ENCODE measurements at places on chromosomes 3 and 15.

- peaks cover 20% of the 10 kb centered on the region for H3K4me1 ChIP-seq
- H3K4me3 ChIP-seq = no peak overlapping the region
- no peak overlapping the region for H3K27ac ChIP-seq
- H3K27me3 ChIP-seq = peaks cover 39% of the 10 kb centered on the region
- H3K36me3 ChIP-seq = peaks cover 5% of the 10 kb centered on the region
- no peak for ATAC-seq
Measured at GRCh38 chr3:155076888-155077287, 3.2 kb upstream of the MME start.

GRCh38 chr3:23019596-23020300, 183.4 kb upstream of the UBE2E2 start:
- no peaks in the 10 kb centered on the region for H3K4me1 ChIP-seq
- no peak overlapping the region for H3K4me3 ChIP-seq
- no peak for ATAC-seq
- H3K36me3 ChIP-seq = no peaks in the 10 kb centered on the region
- H3K27me3 ChIP-seq = peaks cover 56% of the 10 kb centered on the region

DNA sequence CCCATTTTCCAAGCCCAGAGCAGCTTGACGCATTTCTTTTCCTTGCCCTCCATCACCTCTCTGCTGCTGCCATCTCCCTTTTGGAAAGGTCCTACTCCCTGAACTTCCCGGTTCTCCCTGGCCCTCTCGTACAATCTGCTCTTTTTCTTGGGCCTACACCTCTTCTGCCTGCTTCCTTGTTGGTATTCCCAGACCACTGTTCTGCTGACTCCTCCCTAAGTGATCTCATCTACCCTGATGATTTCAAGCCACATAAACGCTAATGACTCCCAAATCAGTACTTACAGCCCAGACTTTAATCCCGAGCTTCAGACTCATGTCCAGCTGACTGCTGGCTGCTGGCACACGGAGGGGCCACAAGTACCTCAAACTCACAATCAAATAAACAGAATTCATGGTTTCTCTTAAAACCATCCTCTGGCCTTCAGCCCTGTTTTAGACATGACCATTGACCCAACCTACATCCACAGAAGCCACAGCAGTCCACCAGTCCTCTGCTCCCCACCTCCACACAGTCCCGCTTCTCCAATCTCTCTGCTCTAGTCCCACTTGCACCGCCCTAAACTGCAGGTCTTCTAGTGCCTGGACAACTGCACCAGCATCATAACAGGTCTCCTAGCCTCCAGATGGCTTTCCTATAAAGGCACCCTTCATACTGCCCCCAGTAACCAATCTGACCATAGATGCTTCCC, 57.6 kb downstream of the AAGAB start:
- H3K36me3 ChIP-seq = peaks cover 71% of the 10 kb centered on the region
- peak overlapping the region; percentile 65 for H3K27ac ChIP-seq
- H3K27me3 ChIP-seq = no peaks in the 10 kb centered on the region
- no peak for ATAC-seq
- no peak overlapping the region for H3K4me3 ChIP-seq
- H3K4me1 ChIP-seq = peaks cover 23% of the 10 kb centered on the region

- peaks cover 9% of the 10 kb centered on the region for H3K27me3 ChIP-seq
- ATAC-seq = no peak
- no peak overlapping the region for H3K4me3 ChIP-seq
- no peak overlapping the region for H3K27ac ChIP-seq
- no peaks in the 10 kb centered on the region for H3K4me1 ChIP-seq
Measured at GRCh38 chr3:149763565-149764195, 11.4 kb upstream of the COMMD2 start.

- H3K4me3 ChIP-seq = no peak overlapping the region
- H3K36me3 ChIP-seq = no peaks in the 10 kb centered on the region
- no peaks in the 10 kb centered on the region for H3K4me1 ChIP-seq
- H3K27me3 ChIP-seq = peaks cover 34% of the 10 kb centered on the region
- ATAC-seq = no peak
- no peak overlapping the region for H3K27ac ChIP-seq
Measured at GRCh38 chr3:115855911-115856310, 232.6 kb downstream of the GAP43 start.

GRCh38 chr15:55434989-55435825, 26.9 kb downstream of the PIERCE2 start:
- H3K36me3 ChIP-seq = no peaks in the 10 kb centered on the region
- ATAC-seq = peak; percentile 53
- no peaks in the 10 kb centered on the region for H3K27me3 ChIP-seq
- no peak overlapping the region for H3K4me3 ChIP-seq
- H3K27ac ChIP-seq = no peak overlapping the region
- H3K4me1 ChIP-seq = peaks cover 6% of the 10 kb centered on the region

DNA sequence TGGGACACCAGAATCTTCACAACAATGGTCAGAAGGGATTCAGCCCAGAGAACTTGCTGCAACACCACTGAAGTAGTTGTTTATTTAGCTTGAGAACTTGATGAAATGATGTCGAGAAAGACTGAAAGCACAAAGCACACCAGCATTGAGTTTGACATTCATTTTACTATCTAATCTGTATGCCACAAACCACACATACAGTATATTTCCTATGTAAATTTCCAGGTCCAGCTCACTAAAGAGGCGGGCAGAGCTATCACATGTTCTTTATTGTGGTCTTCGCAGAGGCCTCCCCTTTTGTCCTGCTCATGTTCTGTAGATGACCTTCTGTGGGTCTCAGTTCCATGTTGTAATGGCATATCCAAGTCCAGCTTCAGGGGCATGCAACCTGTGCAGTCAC, 10.4 kb upstream of the FMN1 start:
- H3K27me3 ChIP-seq = peaks cover 25% of the 10 kb centered on the region
- H3K36me3 ChIP-seq = no peaks in the 10 kb centered on the region
- peaks cover 10% of the 10 kb centered on the region for H3K4me1 ChIP-seq
- no peak overlapping the region for H3K27ac ChIP-seq

GRCh38 chr3:5442106-5442785, 254.7 kb downstream of the EDEM1 start:
- ATAC-seq = no peak
- H3K4me1 ChIP-seq = no peaks in the 10 kb centered on the region
- H3K27me3 ChIP-seq = peaks cover 10% of the 10 kb centered on the region
- no peaks in the 10 kb centered on the region for H3K36me3 ChIP-seq

GRCh38 chr3:44659015-44659414, 10.5 kb downstream of the ZNF35 start:
- H3K36me3 ChIP-seq = peaks cover 74% of the 10 kb centered on the region
- no peaks in the 10 kb centered on the region for H3K27me3 ChIP-seq
- H3K4me3 ChIP-seq = no peak overlapping the region
- ATAC-seq = no peak
- H3K4me1 ChIP-seq = no peaks in the 10 kb centered on the region

DNA sequence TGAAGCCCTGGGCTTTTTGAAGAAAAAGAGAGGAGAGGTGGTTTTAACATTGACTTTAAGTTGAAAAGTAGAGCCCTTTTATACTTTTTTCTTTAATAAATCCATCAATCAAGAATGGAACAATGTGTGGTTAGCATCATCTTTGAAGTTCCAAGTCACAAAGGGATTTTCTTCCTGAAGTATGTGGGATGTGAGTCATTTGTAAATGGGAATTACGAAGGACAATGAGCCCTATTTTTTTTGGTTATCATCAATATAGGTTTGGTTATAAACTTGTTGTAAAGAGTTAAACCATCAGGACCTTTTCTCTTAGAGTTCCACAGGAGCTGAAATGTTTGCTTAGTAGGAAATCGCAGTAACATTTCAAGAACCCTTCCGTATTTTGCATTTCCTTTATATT, 38.3 kb downstream of the PIK3CA start:
- no peak for ATAC-seq
- no peak overlapping the region for H3K4me3 ChIP-seq
- peaks cover 44% of the 10 kb centered on the region for H3K4me1 ChIP-seq
- H3K27me3 ChIP-seq = no peaks in the 10 kb centered on the region
- H3K36me3 ChIP-seq = no peaks in the 10 kb centered on the region

DNA sequence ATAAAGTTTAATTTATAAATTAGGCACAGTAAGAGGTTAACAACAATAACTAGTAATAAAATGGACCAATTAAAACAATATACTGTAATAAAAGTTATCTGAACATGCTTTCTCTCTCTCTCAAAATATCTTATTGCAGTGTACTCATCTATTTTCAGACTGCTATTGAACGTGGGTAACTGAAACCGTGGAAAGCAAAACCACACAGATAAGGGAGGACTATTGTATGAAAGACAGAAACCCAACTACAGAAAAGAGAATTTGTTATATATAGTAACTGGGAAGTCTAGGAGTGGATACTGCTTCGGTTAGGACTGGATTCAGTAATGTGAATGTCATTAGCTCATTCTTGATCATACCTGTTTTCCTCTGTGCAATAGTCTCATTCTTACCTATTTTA, 119.3 kb upstream of the DAZL start:
- no peaks in the 10 kb centered on the region for H3K27me3 ChIP-seq
- no peaks in the 10 kb centered on the region for H3K36me3 ChIP-seq
- H3K27ac ChIP-seq = no peak overlapping the region
- no peak overlapping the region for H3K4me3 ChIP-seq
- ATAC-seq = no peak
- H3K4me1 ChIP-seq = no peaks in the 10 kb centered on the region

DNA sequence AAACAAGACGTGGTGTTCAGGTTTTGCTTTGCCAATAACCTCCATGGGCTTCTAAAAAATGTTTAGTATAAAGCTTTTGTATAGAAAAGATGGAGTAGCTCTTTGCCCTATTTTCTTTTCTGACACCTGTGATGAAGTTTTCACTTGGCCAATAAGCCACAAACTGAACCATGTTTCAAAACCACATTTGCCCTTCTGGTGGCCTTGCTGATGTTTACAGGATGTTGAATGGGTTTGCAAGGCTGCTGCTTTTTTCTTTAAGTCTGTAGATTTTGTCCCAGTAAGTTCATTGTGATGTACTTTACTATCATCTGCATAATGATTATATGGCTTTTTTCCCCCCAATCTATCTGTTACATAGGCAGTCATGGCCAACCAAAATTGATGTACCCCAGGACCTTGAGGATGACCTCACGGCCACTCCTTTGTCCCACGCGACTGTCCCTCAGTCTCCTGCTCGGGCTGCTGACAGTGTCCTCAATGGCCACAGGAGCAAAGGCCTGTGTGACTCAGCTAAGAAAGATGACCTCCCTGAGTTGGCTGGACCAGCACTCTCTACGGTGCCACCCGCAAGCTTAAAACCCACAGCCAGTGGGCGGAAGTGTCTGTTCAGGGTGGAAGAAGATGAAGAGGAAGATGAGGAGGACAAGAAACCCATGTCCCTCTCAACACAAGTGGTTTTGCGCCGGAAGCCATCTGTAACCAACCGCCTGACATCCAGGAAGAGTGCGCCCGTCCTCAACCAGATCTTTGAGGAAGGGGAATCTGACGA, 60.8 kb downstream of the SNRK start:
- H3K4me3 ChIP-seq = no peak overlapping the region
- no peak for ATAC-seq
- H3K27me3 ChIP-seq = no peaks in the 10 kb centered on the region

DNA sequence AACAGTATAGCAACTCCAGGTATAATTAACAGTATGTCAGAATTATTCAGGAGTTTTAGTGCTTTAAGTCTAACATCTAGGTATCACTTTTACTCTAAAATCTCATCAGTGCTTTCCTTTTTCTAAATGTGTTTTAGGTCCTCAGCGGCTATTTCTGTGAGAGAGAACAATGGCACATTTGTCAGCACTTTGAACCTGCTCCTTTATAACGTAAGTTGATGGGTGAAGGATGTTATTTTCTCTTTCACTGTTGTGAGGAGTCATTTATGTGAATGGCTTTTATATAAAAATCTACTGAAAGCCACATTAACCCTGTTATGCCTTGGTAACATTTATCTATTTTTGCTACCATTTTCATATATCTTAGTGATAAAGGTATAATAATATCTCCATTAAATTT, 22.8 kb downstream of the ZPLD1 start:
- no peak for ATAC-seq
- no peaks in the 10 kb centered on the region for H3K4me1 ChIP-seq
- no peak overlapping the region for H3K27ac ChIP-seq
- no peaks in the 10 kb centered on the region for H3K36me3 ChIP-seq

DNA sequence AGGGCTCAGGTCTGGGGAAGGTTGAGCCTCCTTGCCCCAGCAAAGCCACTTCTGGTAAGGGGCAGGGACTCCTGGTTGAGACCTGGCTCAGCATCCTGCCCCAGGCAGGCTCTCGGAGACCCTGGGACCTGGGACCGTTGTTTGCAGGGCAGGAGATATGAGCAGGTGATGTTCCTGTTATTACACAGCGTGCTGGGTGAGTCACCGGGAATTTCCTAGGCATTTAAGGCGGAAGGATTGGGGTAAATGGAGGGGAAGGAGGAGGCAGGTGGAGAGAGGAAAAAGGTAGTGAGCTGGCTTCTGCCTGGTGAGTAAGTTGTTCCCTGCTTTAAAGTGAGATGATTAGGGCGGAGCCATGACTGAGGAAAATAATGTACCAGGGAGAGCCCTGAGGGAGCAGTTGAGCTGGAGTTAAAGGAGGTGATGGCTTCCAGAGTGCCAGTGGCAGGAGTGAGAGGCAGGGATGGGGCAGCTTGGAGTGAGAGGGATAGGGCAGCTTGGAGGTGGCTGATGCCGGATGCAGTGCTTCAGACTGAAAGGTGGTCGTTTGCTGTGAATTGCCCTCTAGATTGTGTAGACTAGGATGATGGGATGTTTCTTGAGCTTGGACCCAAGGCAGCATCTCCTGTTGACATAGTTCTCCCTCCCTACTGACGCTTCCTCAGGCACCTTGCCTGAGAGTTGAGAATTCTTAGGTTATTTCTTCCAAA, 79.4 kb downstream of the AAGAB start:
- peak overlapping the region; percentile 37 for H3K4me3 ChIP-seq
- H3K27me3 ChIP-seq = no peaks in the 10 kb centered on the region
- peak; percentile 50 for ATAC-seq
- peaks cover 57% of the 10 kb centered on the region for H3K4me1 ChIP-seq

- no peak overlapping the region for H3K4me3 ChIP-seq
- H3K27ac ChIP-seq = no peak overlapping the region
- ATAC-seq = peak; percentile 64
- no peaks in the 10 kb centered on the region for H3K4me1 ChIP-seq
- no peaks in the 10 kb centered on the region for H3K27me3 ChIP-seq
- no peaks in the 10 kb centered on the region for H3K36me3 ChIP-seq
Measured at GRCh38 chr3:142586803-142587406, 8.4 kb upstream of the ATR start.

- no peaks in the 10 kb centered on the region for H3K36me3 ChIP-seq
- no peaks in the 10 kb centered on the region for H3K4me1 ChIP-seq
Measured at GRCh38 chr3:123687286-123687685, 102.4 kb upstream of the HACD2 start.

DNA sequence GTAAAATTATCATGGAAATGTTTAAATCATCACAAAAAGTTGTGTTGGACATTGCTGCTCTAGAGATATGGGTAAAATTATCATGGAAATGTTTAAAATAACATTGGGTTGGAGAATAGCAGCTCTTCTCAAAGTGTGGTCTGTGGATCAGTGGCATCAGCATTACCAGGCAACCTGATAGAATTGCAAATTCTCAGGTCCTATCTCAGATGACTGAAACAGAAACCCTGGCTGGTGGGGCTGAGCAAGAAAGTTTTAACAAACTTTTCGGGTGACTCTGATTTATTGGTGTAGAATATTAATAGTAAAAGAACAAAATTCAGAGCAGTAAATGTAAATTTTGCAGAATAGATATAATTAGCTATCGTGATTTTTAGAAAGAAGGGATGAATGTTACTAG, 28.9 kb downstream of the NXPE3 start:
- no peak for ATAC-seq
- no peak overlapping the region for H3K27ac ChIP-seq
- no peaks in the 10 kb centered on the region for H3K27me3 ChIP-seq
- peaks cover 31% of the 10 kb centered on the region for H3K4me1 ChIP-seq
